Mesothelial cell of epicardium (in vitro differentiated cells): ENCODE measurements at places on chromosomes 6 and 20. TPM values are rescaled to one million over a fixed set of nuclear protein-coding genes. Genes with fewer than 3 reads are reported as not detected.

The GLYATL3 gene
- not detected in 3 replicates for total RNA-seq

The SENP6 gene
- 150 to 159 TPM (median 157 TPM) in 3 replicates for total RNA-seq

- no peak for DNase-seq
These were observed 60.0 kb downstream of the NINL start for GRCh38 chr20:25525295-25525694.

DNA sequence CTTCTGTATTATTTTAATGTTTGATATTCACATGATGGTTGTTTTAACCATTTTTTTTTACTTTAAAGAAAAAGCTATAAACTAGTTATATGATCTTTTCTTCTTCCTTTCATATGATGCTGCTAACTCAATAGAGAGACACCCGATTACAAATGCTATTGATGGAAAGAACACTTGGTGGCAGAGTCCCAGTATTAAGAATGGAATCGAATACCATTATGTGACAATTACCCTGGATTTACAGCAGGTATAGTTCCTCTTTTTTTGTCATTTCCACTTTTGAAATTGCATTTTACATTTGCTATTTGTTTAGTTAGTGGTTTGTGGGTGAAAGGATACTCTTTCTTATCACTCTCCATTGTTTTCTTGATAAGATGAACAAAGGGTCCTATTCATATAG, 176.7 kb downstream of the LAMA2 start:
- no peak for DNase-seq

GRCh38 chr6:31690231-31691077, 9.6 kb upstream of the LY6G5C start:
- DNase-seq: no peak

GRCh38 chr6:108210556-108210955, 44.7 kb downstream of the NR2E1 start:
- DNase-seq: no peak
